Left renal cortex interstitium (tissue), 4 donors: ENCODE measurements at places on chromosomes 12 and 14. TPM values are rescaled to one million over a fixed set of nuclear protein-coding genes. Genes with fewer than 3 reads are reported as not detected.

SCARB1 gene
- polyA plus RNA-seq: 21.0 TPM

PTCSC3 gene
- polyA plus RNA-seq: 0.96 TPM

RBP5 gene
- 56.7 TPM for polyA plus RNA-seq

CLEC9A gene
- polyA plus RNA-seq: 0.55 TPM

FOXM1 gene
- polyA plus RNA-seq: 30.7 TPM
